ENCODE measurements at places on chromosomes 11 and 22. TPM values are rescaled to one million over a fixed set of nuclear protein-coding genes. Genes with fewer than 3 reads are reported as not detected.

GRCh38 chr22:45290410-45290936, 5.7 kb downstream of the UPK3A start:
- H3K4me1 ChIP-seq = no peaks in the 10 kb centered on the region
- H3K27ac ChIP-seq = no peak overlapping the region
- no peaks in the 10 kb centered on the region for H3K36me3 ChIP-seq
- no peak for DNase-seq
- H3K27me3 ChIP-seq = no peaks in the 10 kb centered on the region

- H3K36me3 ChIP-seq = no peaks in the 10 kb centered on the region
- no peak for DNase-seq
- H3K4me3 ChIP-seq = no peak overlapping the region
- H3K27ac ChIP-seq = peak overlapping the region; percentile 81
- H3K4me1 ChIP-seq = no peaks in the 10 kb centered on the region
- no peaks in the 10 kb centered on the region for H3K27me3 ChIP-seq
Measured at GRCh38 chr11:47378836-47379170, 456 bp upstream of the SPI1 start.

- no peak overlapping the region for H3K4me3 ChIP-seq
- no peak for DNase-seq
- no peaks in the 10 kb centered on the region for H3K36me3 ChIP-seq
- no peak overlapping the region for H3K27ac ChIP-seq
Measured at GRCh38 chr11:130197386-130198035, 37.9 kb downstream of the ST14 start.

DNA sequence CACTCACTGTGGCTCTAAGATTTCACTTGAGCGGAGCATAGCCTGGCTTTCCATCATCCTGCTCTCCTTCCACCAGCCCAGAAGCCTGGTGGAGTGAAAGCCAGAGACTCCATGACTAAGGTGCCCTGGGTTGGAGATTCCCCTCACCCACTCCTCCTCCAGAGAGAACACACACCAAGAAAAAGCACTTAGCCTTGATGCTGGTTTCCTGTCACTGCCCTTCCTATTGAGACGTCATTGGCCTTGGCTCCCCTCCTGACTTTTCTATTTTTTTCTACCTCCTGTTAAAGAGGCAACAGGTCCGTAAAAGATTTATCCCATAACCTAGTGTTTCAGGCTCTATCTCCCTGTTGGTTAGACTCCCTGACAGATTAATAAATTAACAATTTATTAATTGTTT, 38.5 kb upstream of the APLNR start:
- H3K27ac ChIP-seq = no peak overlapping the region
- H3K4me3 ChIP-seq = no peak overlapping the region
- H3K36me3 ChIP-seq = no peaks in the 10 kb centered on the region
- H3K27me3 ChIP-seq = no peaks in the 10 kb centered on the region
- DNase-seq = no peak

- no peaks in the 10 kb centered on the region for H3K36me3 ChIP-seq
- H3K4me1 ChIP-seq = no peaks in the 10 kb centered on the region
- no peak for DNase-seq
- no peak overlapping the region for H3K27ac ChIP-seq
Measured at GRCh38 chr22:33691057-33691630, 229.1 kb downstream of the LARGE1 start.

DNA sequence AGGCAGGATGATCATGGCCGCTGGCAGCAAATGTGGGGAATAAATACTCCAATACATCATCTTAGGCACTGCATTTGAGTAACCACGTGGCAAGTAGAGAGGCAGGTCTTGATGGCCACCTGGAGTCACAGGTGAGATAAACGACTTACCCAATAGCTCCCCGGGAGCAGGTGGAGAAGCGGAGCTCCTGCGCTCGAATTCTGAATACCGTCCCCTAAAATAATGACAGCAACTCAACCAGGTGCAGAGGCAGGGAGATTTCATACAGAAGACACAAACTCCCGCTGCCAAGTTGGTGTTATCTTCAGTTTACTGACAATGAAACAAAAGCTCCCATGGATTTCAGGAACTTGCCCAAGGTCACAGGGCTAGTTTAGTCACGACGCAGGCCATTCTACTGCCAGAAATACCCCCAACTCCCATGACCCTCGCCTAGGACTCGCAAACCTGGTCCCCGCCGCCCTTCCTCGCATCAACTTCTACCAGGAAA, 437 bp downstream of the SLC43A3 start:
- H3K4me3 ChIP-seq = peak overlapping the region; percentile 34
- peak overlapping the region; percentile 97 for H3K27ac ChIP-seq
- H3K27me3 ChIP-seq = no peaks in the 10 kb centered on the region
- no peak for DNase-seq
- peaks cover 36% of the 10 kb centered on the region for H3K4me1 ChIP-seq
- no peaks in the 10 kb centered on the region for H3K36me3 ChIP-seq

DNA sequence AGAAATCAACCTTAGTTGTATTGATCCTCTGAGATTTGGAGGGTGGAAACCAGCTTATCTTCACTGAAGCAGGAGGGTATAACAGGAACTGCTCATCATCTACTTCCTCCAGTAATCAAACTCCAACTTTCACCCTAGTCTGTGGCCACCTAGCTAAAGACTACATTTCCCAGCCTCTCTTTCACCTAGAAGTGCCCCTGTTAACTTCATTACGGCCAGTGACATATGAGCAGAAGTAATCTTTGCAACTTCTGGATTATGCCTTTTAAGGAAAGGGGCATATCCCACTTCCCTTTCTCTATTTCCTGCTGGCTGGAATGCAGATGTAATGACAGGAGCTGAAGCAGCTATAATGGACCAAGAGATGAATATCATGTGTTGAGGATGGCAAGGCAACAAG, 7.6 kb upstream of the VPS37C start:
- H3K27me3 ChIP-seq = peaks cover 5% of the 10 kb centered on the region
- H3K4me3 ChIP-seq = no peak overlapping the region
- no peak overlapping the region for H3K27ac ChIP-seq

DNA sequence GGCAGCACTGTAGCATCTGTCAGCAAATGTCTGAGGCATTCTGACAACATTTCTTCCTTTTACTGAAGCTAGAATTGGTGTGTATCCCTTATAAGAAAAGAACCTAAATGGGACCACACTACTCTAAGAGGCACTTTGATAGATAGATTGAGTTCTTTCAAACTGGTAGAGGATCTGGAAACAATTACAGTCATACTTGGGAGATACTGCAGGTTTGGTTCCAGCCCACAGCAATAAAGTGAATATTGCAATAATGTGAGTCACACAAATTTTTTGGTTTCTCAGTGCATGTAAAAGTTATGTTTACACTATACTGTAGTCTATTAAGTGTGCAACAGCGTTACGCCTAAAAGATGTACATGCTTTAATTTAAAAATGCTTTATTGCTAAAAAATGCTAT, 96.9 kb downstream of the SBF2 start:
- H3K36me3 ChIP-seq = no peaks in the 10 kb centered on the region
- H3K4me1 ChIP-seq = no peaks in the 10 kb centered on the region
- no peaks in the 10 kb centered on the region for H3K27me3 ChIP-seq

DNA sequence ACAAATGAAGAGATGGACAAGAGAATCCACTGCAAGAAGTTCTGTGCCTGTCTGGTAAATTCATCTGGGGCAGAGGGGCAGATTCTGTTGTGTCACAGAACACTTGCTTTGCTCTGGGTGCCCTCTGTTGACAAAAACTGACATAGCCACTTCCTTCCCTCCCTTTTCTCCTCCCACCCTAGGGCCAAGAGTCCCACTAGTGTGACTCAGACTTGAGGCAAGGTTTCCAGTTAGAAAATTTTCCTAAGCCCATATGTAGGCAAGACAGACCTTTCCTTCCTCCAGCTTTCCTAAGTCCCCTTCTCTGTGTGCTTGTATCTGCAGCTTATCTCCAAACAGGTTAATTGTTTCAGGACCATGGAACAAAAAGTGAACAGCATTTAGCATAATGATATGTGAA, 106.8 kb downstream of the RBFOX2 start:
- no peak overlapping the region for H3K4me3 ChIP-seq
- peaks cover 3% of the 10 kb centered on the region for H3K4me1 ChIP-seq
- H3K27ac ChIP-seq = peak overlapping the region; percentile 78
- H3K27me3 ChIP-seq = no peaks in the 10 kb centered on the region
- peak; percentile 81 for DNase-seq

DNA sequence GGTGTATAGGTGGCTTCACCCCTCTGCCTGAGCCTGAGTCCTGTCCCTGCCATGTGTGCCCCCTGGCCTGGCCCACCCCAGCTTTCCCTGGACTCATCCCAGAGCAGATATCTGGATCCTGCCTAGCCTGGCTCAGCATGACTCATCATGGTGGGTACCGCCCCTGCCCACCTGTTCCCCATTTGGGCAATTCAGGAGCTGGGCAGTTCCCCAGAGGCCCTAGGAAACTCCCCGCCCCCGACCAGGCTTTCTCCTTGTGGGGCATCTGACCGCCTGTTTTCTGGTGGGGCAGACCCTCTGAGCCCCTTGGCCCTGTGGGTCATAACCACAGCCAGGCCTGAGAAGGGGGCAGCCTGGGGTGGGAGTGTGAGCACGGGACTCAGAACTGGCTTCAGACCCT, 4.4 kb downstream of the TSPO start:
- no peaks in the 10 kb centered on the region for H3K27me3 ChIP-seq
- H3K4me3 ChIP-seq = no peak overlapping the region
- DNase-seq = no peak
- peaks cover 5% of the 10 kb centered on the region for H3K4me1 ChIP-seq
- no peak overlapping the region for H3K27ac ChIP-seq

- no peak overlapping the region for H3K27ac ChIP-seq
- no peaks in the 10 kb centered on the region for H3K27me3 ChIP-seq
- no peak overlapping the region for H3K4me3 ChIP-seq
- no peaks in the 10 kb centered on the region for H3K36me3 ChIP-seq
- peaks cover 14% of the 10 kb centered on the region for H3K4me1 ChIP-seq
- no peak for DNase-seq
Measured at GRCh38 chr11:65184146-65184545, 2.4 kb downstream of the CAPN1 start.

- H3K4me3 ChIP-seq = no peak overlapping the region
- no peak for DNase-seq
- no peaks in the 10 kb centered on the region for H3K4me1 ChIP-seq
- H3K27me3 ChIP-seq = no peaks in the 10 kb centered on the region
- no peak overlapping the region for H3K27ac ChIP-seq
Measured at GRCh38 chr22:19928207-19928606, 13.4 kb upstream of the COMT start.

DNA sequence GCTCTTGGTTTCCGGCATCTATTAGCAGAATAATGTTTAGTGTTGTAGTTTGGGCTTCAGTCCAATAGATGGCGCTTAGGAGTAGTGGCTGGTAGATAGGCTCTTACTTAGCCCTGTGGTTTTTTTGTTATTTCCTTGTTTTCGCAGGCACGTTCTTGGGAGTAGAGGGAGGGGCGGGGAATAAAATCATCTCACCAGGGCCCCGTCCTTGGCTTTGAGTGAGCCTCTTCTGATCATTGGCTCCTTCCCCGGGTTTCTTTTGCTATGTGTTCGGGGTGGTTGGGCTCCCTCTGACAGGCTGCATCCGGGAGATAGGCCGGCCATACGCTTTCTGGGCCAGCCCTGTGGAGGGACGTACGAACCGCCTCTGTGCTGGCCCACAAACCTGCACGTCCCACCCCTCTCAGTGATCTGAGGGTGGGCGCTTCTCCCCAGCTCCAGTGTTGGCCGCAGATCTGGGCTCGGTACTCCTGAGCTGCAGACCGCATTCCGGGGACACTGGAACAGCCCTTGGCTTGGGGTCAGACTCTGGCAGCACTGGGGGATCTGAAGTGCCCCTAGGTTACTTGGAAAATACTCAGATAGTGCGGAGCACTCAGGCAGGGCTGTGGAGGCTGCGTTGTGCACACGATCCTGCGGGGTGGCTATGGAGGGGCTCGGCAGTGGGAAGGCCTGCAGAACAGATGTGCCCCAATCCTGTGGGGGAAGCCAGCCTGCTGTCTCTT, 217.0 kb downstream of the DYNC2H1 start:
- DNase-seq = no peak
- no peaks in the 10 kb centered on the region for H3K36me3 ChIP-seq
- H3K27me3 ChIP-seq = no peaks in the 10 kb centered on the region

DNA sequence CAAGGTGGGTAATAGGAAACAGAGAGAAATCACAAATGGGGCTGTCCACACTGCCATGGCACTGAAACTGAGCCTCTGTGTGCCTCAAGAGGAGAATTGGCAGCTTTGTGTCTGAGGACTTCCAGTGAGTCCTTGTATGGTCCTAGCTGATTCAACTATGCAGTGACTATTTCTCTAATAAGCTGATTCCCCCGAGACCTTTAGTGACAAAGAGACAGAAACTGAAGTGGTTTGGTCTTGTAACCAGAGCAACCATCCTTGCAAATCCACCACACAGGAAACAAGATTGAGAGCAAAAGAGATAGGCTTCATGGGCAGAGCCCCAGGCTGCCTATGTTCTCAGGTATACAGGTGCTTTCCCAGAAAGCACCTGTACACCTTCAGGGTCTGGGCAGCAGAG, 1038.5 kb downstream of the NTM start:
- H3K4me1 ChIP-seq = no peaks in the 10 kb centered on the region
- H3K27ac ChIP-seq = no peak overlapping the region
- H3K27me3 ChIP-seq = no peaks in the 10 kb centered on the region
- DNase-seq = no peak
- H3K36me3 ChIP-seq = no peaks in the 10 kb centered on the region

GRCh38 chr22:34639911-34640310, 426.0 kb upstream of the ISX start:
- no peak overlapping the region for H3K27ac ChIP-seq
- DNase-seq = no peak
- H3K36me3 ChIP-seq = no peaks in the 10 kb centered on the region
- no peaks in the 10 kb centered on the region for H3K4me1 ChIP-seq

Gene MYO18B
- under 0.01 TPM for total RNA-seq

Gene FOXRED2
- total RNA-seq = 13.0 TPM

Gene ACRV1
- total RNA-seq = not detected

Gene MS4A1
- not detected for total RNA-seq

Gene XKR3
- not detected for total RNA-seq

Gene MMP11
- total RNA-seq = 7.3 TPM

Gene GLYAT
- total RNA-seq = 0.66 TPM

Gene SCYL1
- 114 TPM for total RNA-seq

Gene MB
- not detected for total RNA-seq

All from tibial nerve (tissue), 4 donors.